HCT116 (cell line): ENCODE measurements at places on chromosomes 7 and 10.

DNA sequence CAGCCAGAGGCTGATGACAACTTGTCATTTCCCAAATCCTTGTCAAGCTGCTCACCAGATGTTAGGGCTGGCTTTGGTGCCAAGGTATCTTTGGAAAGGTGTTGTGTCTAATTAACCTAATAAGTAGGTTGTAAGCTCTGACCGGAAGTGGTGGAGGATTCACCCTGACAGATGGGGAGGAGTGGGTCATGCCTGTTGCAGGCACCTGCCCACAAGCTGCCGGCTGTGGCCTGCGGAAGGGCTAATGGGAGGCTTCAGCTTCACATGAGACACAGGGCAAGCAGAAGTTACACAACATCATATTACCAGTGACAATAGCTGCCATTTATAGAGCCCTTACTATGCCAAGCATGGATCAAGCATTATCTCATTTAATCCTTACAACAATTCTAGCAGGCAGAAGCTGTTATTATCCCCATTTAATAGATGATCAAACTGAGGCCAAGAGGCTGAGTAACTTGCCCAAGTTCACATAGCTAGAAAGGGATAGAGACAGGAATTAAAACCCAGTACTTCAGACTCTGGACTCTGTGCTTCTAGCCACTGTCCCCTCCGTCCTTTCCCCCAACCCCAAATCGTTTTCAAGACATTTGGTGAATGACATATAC is 63.1 kb upstream of the DUSP5 start:
- peaks cover 26% of the 10 kb centered on the region for H3K4me1 ChIP-seq
- DNase-seq = no peak

DNA sequence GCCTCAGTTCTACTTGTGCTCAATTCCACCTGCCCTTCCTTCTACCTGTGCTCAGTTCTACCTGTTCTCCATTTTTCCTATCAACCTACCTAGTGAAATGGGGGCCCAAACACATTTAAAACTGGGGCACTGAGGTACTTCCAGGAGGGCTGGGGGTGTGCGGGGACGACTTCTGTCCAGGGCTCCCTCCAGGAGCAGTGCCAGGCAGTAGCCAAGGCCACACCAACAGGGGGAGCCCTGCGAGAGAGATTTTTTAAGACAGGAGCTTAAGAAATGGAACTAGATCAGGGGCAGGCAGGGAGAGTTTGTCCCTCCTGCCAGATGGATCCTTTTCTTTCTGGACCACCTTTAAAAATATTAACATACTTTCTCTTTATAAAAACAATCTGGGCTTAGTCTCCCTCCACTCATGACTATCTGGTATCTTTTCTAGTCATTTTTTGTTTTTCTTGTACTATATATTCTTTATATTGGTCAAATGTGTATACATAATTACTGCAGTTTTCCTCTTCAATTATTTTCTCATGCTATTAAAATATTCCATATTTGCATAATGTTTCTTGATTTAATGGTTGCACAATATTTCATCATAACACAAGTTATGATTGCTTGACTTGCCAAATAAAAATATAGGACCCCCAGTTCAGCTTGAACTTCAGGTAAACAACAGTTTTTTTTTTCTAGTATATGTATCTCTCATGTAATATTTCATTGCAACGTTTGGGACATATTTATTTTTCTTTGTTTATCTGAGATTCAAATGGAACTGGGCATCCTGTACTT is 47.3 kb upstream of the INSYN2A start:
- no peaks in the 10 kb centered on the region for H3K27me3 ChIP-seq
- no peaks in the 10 kb centered on the region for H3K36me3 ChIP-seq
- peak; percentile 39 for DNase-seq
- no peak overlapping the region for H3K27ac ChIP-seq

GRCh38 chr7:27073076-27073475 is 22.7 kb downstream of the HOXA1 start:
- no peak overlapping the region for H3K27ac ChIP-seq
- no peak overlapping the region for H3K4me3 ChIP-seq
- peaks cover 17% of the 10 kb centered on the region for H3K4me1 ChIP-seq
- no peaks in the 10 kb centered on the region for H3K27me3 ChIP-seq

GRCh38 chr10:44172883-44173607 is 211.9 kb downstream of the CXCL12 start:
- no peak for DNase-seq
- H3K4me3 ChIP-seq = no peak overlapping the region
- no peak overlapping the region for H3K27ac ChIP-seq
- H3K4me1 ChIP-seq = no peaks in the 10 kb centered on the region

- no peaks in the 10 kb centered on the region for H3K4me1 ChIP-seq
- H3K27me3 ChIP-seq = no peaks in the 10 kb centered on the region
- no peak for DNase-seq
- no peaks in the 10 kb centered on the region for H3K36me3 ChIP-seq
- no peak overlapping the region for H3K27ac ChIP-seq
- H3K4me3 ChIP-seq = no peak overlapping the region
Measured at GRCh38 chr10:100811752-100812750, 66.7 kb downstream of the PAX2 start.

- no peaks in the 10 kb centered on the region for H3K36me3 ChIP-seq
- no peak overlapping the region for H3K4me3 ChIP-seq
- peaks cover 23% of the 10 kb centered on the region; the same call in 1 of the 2 replicates for H3K27me3 ChIP-seq
- no peak overlapping the region for H3K27ac ChIP-seq
- no peak for DNase-seq
Measured at GRCh38 chr10:120048391-120048790, 155.9 kb downstream of the SEC23IP start.

- H3K36me3 ChIP-seq = no peaks in the 10 kb centered on the region
- no peak for DNase-seq
- H3K4me1 ChIP-seq = no peaks in the 10 kb centered on the region
- no peaks in the 10 kb centered on the region for H3K27me3 ChIP-seq
Measured at GRCh38 chr10:77702166-77702565, 64.6 kb upstream of the KCNMA1 start.

DNA sequence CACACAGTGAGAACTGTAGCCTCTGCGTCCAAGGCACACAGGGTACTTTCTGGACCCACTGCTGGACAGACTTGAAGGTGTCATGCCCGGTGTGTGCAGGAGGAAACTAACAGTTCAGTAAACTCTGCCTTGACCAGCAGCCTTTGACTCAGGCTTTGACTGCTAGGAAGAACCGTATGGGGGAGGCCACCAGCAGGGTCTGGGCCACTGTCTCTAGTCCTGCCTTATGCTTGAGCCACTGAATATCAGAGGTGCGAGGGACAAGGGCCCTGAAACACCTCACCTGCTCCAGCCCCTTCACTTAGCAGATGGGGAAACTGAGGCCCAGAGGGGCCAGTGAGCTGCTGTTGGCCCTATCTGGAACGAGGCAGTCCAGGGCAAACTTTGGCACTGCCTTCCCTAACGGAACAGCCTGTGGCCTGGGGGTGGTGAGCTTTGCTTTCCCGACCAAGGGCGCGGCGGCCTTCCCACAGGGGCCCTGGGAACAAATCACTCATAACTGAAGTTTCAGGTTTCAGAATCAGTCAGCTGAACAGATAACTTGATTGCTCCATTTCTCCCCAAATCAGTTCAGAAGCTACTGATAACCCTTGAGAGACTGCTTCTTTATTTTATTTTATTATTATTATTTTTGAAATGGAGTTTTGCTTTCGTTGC is 130.0 kb downstream of the FAM53B start:
- H3K4me1 ChIP-seq = peaks cover 7% of the 10 kb centered on the region; the same call in 1 of the 2 replicates
- H3K27ac ChIP-seq = no peak overlapping the region
- H3K27me3 ChIP-seq = no peaks in the 10 kb centered on the region
- no peak for DNase-seq

GRCh38 chr10:22252224-22252800 is 34.5 kb upstream of the EBLN1 start:
- peaks cover 25% of the 10 kb centered on the region for H3K4me1 ChIP-seq
- H3K36me3 ChIP-seq = no peaks in the 10 kb centered on the region
- H3K27ac ChIP-seq = peak overlapping the region; percentile 70

DNA sequence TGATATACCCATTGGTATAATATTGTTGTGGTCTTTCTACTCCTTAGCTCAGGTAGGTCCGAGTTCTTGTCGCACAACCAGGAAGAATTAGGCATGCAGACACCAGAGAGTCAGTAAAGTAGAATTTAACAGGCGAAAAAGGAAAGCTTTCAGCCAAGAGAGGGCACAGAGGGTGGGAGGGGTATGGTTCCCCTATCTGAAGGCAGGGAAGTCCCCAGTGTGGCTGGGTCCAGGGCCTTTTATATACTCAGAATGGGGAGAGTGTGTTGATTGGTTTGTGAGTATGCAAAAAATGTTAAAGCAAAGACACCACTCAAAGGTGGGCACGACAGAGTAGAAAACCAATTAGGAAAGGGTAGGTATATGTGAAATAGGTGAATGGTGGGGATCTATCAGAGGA is 53.9 kb downstream of the IMMP2L start:
- DNase-seq = no peak
- no peaks in the 10 kb centered on the region for H3K36me3 ChIP-seq
- H3K4me1 ChIP-seq = no peaks in the 10 kb centered on the region
- H3K27me3 ChIP-seq = no peaks in the 10 kb centered on the region
- H3K4me3 ChIP-seq = no peak overlapping the region

DNA sequence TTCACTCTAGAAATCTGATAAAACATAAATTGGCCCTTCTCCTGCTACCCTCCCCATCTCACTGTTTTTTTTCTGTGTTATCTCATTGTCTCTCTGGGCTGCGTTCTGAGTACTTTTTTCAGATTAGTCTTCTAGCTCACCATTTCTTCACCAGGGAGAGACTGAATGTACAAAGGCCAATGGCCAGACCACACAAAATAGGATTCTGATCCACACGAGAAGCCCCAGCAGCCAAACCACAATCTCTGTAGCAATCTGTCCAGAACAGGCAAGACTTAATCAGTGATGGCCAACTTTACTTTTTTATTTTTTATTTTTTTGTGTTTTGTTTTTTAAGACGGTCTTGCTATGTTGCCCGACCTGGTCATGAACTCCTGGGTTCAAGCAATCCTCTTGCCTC is 55.9 kb upstream of the PAPSS2 start:
- DNase-seq = no peak
- no peak overlapping the region for H3K27ac ChIP-seq
- no peak overlapping the region for H3K4me3 ChIP-seq
- H3K4me1 ChIP-seq = peaks cover 4% of the 10 kb centered on the region; the same call in 1 of the 2 replicates
- no peaks in the 10 kb centered on the region for H3K27me3 ChIP-seq
- no peaks in the 10 kb centered on the region for H3K36me3 ChIP-seq

DNA sequence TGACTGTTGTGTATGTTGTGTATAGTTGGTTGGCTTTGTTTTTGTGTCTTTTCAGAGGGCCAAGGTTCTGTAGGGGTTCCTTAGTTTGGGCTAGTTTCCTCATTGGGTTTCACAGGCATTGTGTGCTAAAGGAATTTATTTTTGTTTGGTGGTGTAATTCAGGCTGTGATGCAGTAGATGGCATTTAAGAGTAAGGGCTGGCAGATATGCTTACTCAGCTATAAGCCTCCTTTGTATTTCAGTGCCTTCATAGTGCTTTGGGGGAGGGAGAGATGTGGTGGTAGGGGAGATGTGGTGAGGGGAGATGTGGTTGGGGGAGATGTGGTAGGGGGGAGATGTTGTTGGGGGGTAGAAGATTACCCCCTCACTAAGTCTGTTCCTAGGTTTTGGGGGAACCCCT is 91.7 kb downstream of the SLC25A40 start:
- H3K4me1 ChIP-seq = no peaks in the 10 kb centered on the region
- no peaks in the 10 kb centered on the region for H3K36me3 ChIP-seq
- no peak for DNase-seq

GRCh38 chr7:22378199-22378980 is 21.4 kb upstream of the RAPGEF5 start:
- H3K4me3 ChIP-seq = no peak overlapping the region
- DNase-seq = no peak
- H3K27ac ChIP-seq = no peak overlapping the region
- H3K4me1 ChIP-seq = no peaks in the 10 kb centered on the region
- no peaks in the 10 kb centered on the region for H3K36me3 ChIP-seq

DNA sequence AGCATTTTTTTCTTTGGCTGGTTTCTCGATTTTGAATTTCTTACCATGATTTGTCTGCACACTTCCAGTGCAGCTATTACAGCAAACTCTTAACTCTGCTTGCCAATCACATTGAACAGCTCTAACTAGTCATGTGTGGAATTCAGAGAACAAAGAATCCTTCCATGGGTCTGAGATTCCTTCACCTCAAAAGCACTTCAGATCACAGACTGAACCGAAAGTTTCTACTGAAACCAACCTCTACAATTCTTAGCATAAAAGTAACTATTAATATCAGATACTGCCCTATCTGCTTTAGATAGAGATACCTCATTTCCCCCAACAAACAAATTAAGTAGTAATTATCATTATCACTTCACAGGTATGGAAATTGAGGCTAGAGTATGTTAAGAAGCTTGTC is 56.5 kb upstream of the SP4 start:
- H3K4me3 ChIP-seq = no peak overlapping the region
- no peak overlapping the region for H3K27ac ChIP-seq
- no peaks in the 10 kb centered on the region for H3K27me3 ChIP-seq
- H3K4me1 ChIP-seq = peaks cover 4% of the 10 kb centered on the region; the same call in 1 of the 2 replicates
- no peak for DNase-seq
- H3K36me3 ChIP-seq = no peaks in the 10 kb centered on the region

GRCh38 chr10:34474009-34474376 is 341.1 kb downstream of the PARD3 start:
- no peak overlapping the region for H3K4me3 ChIP-seq
- no peaks in the 10 kb centered on the region for H3K36me3 ChIP-seq
- DNase-seq = peak; percentile 4
- no peak overlapping the region for H3K27ac ChIP-seq
- H3K27me3 ChIP-seq = no peaks in the 10 kb centered on the region

- H3K27ac ChIP-seq = peak overlapping the region; percentile 18; the same call in 1 of the 2 replicates
- peaks cover 11% of the 10 kb centered on the region for H3K4me1 ChIP-seq
- H3K36me3 ChIP-seq = no peaks in the 10 kb centered on the region
- H3K27me3 ChIP-seq = no peaks in the 10 kb centered on the region
Measured at GRCh38 chr7:43577485-43577951, 5.4 kb upstream of the STK17A start.

DNA sequence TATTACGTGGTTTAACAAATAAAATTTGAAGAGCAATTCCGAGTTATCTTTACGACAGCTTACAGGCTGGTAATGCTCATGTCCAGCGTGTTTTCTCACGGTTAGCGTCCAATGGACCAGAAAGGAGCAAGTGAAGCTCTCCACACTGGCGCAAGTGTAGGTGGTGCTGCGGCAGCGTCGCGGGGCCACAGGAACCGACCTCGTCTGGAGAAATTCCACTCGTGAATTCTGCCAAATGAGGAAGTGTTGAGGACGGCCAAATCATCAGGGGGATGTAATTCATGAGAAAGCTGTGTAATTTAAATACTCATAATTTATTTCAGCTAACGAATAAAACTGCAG is 350 bp upstream of the ZNF37A start:
- no peak overlapping the region for H3K27ac ChIP-seq
- no peak for DNase-seq
- no peaks in the 10 kb centered on the region for H3K27me3 ChIP-seq
- H3K4me3 ChIP-seq = peak overlapping the region; percentile 83
- peaks cover 16% of the 10 kb centered on the region for H3K36me3 ChIP-seq

- no peaks in the 10 kb centered on the region for H3K36me3 ChIP-seq
- H3K4me3 ChIP-seq = no peak overlapping the region
- no peaks in the 10 kb centered on the region for H3K27me3 ChIP-seq
- DNase-seq = no peak
- no peaks in the 10 kb centered on the region for H3K4me1 ChIP-seq
Measured at GRCh38 chr7:16811551-16811950, 6.8 kb upstream of the AGR2 start.
